Right renal cortex interstitium (tissue), 3 donors: ENCODE measurements at places on chromosomes 11 and 22.

DNA sequence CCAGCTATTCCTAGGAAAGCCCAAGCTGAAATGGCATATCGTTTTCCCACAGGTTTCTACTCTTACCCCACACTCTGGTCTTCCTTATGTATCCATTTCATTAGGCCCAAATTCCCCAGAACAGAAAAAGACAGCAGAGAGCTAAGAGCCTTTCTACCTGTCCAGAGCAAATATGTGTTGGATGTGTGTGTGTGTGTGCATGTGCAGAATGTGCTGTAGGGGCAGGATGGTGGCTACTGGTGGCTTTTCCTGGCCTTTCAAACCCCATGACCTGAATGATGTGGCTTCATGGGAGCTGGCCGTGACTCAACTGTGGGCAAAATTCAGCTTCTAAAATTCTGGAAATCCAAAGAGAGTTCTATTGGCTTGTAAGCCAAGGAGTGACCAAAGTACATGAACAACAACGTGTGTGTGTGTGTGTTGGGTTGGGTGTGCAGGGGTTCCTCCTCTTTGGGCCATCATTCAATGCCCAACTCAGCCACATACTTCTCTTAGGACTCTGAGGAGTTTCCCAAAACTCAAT lies 421.4 kb upstream of the CADM1 start:
- no peak for DNase-seq

DNA sequence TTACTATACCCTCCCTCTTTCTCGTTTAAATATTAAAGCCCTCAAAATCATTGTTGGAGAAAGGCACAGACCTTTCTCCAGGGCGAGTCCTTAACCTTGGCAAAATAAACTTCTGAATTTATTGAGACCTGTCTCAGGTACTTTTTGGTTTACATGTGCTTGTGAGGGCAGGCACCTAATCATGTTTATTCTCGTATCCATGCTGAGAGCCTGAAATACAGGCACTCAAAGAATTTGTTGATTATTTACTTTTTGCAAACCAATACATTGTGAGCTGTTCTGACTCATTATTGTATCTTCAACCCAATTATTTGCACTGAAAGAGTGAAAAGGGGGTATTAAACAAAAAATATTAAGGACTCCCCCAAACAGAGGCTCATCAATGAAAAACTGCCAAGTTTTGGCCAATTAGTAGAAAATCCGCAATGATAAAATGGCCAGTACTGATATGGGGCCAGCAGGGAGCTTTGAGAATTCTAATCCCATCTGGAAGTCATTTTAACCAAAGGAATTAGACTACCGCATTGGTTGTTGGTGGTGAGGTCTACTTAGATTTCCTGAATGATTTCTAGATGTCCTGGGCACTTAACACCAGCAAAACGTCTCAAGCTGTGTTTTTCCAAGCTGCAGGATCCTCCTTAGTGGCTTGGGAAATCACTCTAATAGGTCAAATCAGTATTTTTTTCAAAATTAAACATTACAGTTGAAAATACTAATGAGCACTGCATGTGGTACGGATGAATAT lies 157.3 kb downstream of the SWAP70 start:
- no peak for DNase-seq

GRCh38 chr11:113419454-113420003 lies 31.9 kb downstream of the ANKK1 start:
- no peak for DNase-seq

- DNase-seq: no peak
These were observed 39.0 kb downstream of the CWC15 start for GRCh38 chr11:94934362-94934761.

DNA sequence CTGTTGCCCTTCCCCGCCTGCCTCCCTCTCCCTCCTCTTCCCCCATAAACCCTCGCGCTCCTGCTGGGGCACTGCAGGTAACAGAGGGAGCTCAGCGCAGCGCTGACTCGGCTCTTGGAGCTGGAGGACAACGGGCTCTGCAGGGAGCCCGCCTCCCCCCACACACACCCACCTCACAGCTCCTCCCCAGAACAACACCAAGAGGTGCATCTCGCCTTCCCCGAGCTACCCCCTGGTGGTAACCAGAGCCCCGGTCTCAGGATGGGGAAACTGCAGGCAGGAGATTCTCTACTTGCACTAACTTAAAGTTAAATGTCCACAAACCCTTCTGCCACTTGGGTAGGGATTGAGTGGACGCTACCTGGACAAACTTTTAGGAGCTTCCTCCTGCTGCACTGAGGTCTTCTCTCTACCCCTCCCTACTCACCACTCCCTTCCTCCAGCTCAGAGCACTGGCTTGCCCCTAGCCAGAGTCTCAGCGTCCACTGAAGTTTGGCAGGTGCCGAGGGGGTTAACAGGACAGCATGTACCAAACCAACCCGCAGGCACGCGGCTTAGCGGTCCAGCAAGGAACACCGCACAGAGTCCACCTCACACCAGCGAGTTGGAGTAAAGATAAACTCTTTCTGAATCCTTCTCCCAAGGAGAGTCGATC lies 4.0 kb upstream of the SCN4B start:
- no peak for DNase-seq

GRCh38 chr11:16982809-16983208 lies 31.4 kb downstream of the PLEKHA7 start:
- DNase-seq: no peak

GRCh38 chr11:28822576-28822975 lies 714.4 kb downstream of the METTL15 start:
- DNase-seq: no peak

DNA sequence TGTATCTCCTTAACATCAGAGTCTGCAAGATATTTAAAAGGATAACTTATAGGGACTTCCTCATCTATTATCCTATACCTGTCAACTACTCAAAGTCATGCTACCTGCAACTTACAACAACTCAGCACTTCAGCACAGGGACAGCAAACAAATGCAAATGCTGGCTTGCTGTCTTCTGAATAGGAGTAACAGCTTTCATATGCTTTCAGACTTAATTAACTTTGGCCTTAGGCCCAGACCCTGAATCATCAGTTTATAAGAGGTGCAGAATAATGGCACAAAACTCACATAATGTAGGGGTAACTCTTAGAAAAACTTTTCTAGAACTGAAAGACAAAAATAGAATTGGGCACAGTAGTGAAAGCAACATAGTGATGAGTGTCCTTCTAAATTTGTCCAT lies 953.4 kb downstream of the DLG2 start:
- DNase-seq: no peak

GRCh38 chr11:6012035-6012668 lies 5.4 kb upstream of the OR56A4 start:
- no peak for DNase-seq

GRCh38 chr11:3134651-3135480 lies 30.2 kb downstream of the OSBPL5 start:
- no peak for DNase-seq

DNA sequence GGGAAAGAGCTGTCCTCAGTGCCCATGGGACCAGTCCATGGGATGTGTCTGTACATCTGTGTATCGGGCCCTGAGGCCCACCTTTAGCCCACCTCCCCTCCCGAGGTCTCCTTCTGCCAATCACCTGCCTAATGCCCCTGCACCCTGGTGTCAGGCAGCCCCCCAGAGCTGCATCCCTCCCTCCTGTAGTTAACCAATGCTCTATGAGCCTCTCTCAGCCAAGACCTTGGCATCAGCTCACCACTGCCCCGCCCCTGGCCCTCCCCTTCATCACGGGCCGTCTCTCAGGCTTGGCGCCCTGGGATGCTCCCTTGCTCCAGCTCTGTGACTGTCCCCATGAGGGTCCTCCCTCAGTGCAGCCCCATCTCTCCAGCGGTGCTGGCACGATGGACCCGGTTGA lies 18.5 kb downstream of the MGAT3 start:
- no peak for DNase-seq

- no peak for DNase-seq
These were observed 180.8 kb downstream of the DBX1 start for GRCh38 chr11:19979519-19979845.

DNA sequence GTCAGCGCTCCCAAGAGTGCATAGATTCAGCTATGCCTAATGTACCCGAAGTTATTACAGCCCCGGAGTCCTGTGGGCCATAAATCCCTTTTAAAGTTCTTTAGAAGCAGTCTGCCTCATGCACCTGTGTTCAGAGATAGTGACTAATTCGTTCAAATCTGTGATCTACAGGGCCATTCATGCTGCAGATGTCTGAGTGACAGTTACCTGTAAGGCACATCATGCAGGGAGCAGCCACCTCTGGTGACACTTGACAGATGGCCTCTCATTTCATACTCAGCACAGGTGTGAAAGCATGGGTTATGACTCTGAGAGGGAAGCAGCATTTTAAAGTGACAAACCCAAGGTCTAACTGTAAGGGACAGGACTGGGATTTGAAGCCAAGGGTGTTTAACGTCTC lies 2.4 kb upstream of the E2F8 start:
- DNase-seq: no peak

DNA sequence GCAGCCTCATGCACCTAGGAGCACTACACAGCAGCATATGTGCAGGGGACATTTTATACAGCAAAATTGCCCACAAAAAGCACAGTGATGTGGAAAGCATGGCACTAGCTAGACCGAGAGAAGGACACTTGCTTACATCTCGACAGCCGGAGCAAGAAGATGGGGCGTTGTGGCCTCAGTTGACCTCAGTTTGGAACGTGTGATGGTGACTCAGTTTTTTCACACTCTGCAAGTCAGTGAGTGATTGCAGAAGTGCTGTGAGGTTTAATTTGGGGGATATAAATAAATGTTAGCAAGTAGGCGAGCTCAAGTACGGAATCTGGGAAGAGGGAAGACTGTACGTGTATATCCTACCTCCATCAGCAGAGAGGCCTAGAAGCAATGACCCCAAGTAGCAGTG lies 23.3 kb downstream of the LRP5 start:
- DNase-seq: no peak

GRCh38 chr11:10655227-10655626 lies 38.3 kb downstream of the IRAG1 start:
- DNase-seq: no peak

DNA sequence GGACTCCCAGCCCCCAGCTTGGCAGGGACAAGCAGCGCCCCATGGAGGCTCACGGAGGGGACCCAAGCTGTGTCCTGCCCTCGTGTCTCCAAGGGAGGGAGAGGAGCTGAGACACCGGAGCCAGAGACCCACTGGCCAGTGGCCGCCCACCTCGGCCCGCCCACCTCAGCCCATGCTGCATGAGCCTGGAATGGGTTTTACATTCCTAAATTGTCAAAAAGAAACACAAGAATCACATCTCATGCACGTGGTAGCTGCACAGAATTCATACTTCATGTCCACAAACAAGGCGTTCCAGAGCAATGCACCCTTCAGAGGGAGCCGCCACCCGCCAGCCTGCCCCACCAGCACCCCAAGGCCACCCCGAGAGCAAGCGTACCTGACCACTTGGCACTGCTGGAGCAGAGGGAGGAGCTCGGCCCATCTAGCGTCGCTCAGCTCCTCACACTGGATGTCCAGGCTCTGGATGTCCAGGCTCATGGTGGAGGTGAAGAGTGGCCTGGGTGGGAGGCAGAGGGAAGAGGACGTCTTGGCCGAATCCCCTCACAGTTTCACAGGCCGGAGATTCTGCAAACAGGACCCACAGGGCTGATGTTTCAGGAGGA lies 5.3 kb downstream of the RNH1 start:
- no peak for DNase-seq

DNA sequence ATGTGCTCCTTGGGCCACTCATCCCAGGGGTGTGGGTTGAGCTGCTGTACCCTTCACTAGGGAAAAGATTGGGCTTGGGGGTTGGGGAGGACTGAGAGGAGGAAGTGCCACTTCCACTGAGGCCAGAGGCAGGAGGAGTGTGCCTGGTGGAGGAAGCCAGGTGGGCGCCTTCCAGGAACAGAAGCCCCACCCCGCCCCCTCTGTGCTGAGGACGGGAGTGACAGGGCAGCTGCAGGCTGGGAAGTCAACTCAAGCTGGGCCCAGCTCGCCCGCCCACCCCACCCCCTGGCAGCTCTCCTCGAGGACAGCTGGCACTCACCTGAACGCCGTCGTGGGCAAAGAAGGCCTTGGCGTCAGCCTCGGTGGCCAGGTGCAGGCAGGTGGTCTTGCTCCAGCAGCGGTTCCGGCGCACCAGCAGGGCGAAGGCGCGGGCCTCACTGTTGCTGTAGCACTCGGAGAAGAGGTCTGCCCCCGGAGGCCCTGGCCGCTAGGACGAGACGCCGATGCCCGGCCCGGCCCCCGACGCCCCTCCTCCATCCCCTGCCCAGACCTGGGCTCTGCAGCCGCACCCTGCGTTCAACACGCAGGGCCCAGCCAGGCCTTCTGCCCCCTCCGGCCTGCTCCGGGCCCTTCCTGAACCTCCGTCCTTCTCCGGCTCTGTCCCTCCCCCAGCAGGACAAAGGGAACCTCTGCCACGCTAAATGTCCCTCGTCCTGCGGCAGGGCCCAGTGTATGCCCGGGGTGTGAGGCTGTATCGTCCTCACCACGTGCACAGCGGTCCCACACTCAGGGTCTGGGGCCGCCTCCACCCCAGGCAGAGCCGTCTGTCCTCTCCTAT lies 13.4 kb downstream of the TSSC4 start:
- no peak for DNase-seq

GRCh38 chr11:1308743-1309497 lies 512 bp downstream of the TOLLIP start:
- no peak for DNase-seq

- DNase-seq: no peak
These were observed 133.6 kb upstream of the SESN3 start for GRCh38 chr11:95364324-95365295.

DNA sequence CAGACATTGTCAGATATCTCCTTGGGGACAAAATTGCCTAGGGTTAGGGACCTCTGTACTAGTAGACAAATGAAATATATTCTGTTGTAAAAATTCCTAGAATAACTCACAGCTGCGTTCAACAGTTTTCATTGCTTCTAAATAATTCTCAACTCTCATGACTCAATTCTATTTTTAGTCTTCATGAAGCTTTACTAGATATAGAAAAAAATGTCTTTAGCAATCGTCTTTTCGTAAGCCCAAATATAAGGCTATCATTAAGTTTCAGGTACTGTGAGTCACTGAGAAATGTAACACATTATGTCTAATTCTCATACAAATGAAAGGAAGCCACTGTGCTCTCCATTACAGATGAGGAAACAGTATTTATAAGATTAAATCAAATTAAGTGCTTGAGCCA lies 6.4 kb downstream of the MMP12 start:
- DNase-seq: no peak

DNA sequence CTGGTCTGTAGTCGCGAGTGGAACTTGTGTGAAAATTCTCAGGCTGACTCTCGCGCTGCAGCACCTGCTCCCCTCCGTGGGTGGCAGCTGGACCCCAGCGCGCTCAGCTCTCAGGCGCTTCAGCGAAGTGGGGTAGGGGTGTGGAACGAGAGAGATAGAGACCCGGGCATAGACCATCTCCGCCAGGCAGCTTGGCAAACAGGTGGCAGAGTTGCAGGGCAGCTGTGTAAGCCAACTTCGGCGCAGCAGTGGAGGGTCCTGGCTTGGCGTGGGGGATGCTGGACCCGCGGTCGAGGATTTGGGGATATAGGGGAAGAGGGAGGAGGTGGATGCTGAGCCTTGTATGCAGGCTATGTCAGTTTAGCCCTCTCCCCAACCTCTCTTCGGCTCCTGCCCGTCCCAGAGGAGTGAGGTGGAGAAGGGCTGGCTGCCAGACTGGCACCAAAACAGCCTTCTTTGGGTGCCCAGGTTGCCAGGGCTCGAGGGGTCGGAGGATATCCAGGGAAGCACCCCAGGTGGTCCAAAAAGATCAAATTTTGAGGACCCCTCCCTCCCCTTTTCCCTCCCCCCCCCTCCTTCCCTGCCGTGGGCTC lies 746 bp upstream of the CALCB start:
- DNase-seq: no peak

GRCh38 chr11:63670433-63671321 lies 499 bp downstream of the ATL3 start:
- DNase-seq: peak; percentile 29

GRCh38 chr11:109994907-109995306 lies 98.3 kb upstream of the ZC3H12C start:
- DNase-seq: no peak

GRCh38 chr11:84590106-84590505 lies 1037.0 kb downstream of the DLG2 start:
- DNase-seq: no peak
